ENCODE measurements at places on chromosomes 3 and 15. TPM values are rescaled to one million over a fixed set of nuclear protein-coding genes. Genes with fewer than 3 reads are reported as not detected.

Gene BTLA
- 0.09 TPM for polyA plus RNA-seq

Gene GOLGA6L4
- polyA plus RNA-seq: 1.0 TPM

Gene CLRN1
- polyA plus RNA-seq: not detected

Gene CATSPER2
- polyA plus RNA-seq: 2.5 TPM

Gene SLC28A1
- polyA plus RNA-seq: 0.32 TPM

Gene ETV5
- 1.7 TPM for polyA plus RNA-seq

Gene TTC21A
- polyA plus RNA-seq: 2.0 TPM

Gene BFSP2
- not detected for polyA plus RNA-seq

- DNase-seq: no peak
Measured at GRCh38 chr3:177831361-177831760, 634.1 kb upstream of the TBL1XR1 start.

DNA sequence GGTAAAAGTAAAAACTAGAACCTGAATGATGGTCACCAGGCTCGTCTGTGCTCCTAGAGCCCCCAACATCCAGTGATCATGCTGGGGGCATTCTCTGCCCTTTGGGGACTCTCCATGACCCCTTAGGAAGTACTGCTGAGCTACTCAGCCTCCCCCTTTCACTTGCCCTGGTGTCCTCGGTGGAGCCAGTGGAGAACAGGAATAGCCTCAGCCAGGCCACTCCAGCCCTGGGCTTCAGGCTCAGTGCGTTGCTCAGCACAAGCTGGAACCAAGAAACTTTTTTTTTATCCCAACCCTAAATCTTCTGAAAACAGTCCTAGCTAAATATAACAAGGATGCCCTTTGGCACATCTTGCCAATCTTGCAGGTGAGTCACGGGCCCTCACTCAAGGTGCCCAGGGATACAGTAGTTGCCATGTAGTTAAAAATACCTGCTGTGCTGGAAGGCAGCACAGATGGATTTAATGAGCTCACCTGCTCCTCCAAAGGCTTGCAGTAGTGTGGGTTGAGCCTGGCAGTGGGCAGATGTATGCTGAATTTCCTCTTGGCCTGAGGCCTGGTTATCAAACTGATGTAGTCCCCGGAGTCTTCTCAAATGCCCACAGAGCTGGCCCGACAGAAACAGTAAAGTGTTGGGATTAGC lies 46.9 kb upstream of the TMEM158 start:
- no peak for DNase-seq

DNA sequence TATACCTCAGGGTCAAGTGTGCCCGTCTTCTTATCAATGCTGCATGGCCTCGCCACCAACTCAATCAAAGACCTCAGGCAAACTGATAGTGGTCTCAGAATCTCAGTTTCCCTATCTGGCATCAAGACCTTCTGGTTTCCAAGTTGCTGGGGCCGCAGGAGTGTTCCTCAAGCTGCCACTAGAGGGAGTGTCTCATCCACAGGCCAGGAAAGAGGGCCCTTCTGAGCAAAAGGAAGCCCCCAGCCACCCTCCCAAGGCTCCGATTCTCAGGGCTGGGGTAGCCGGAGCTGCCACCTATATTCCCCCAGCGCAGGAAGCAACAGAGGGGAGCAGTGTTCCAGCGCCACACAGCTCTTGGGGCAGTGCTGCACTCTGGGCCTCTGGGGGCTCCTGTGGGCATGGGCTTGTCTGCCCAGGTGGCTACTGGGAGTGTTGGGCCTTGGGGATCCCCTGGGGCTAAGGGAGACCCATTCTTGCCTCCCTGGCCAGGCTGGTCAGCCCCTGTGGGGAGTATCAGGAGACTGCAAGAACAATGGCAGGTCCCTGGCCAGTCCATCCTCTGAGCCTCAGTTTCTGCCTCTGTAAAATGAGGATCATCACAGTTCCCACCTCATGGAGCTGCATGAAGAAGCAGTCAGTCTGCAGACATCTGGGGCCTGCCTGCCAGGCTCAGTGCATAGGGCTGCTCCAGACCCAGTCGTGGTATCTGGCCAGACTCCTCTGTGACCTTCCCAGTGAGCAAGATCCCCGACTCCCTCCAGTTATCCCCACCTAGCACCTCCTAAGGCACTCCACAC lies 23.4 kb upstream of the SEC13 start:
- DNase-seq: peak; percentile 66

GRCh38 chr3:98763819-98764418 lies 779 bp downstream of the ST3GAL6 start:
- no peak for DNase-seq

DNA sequence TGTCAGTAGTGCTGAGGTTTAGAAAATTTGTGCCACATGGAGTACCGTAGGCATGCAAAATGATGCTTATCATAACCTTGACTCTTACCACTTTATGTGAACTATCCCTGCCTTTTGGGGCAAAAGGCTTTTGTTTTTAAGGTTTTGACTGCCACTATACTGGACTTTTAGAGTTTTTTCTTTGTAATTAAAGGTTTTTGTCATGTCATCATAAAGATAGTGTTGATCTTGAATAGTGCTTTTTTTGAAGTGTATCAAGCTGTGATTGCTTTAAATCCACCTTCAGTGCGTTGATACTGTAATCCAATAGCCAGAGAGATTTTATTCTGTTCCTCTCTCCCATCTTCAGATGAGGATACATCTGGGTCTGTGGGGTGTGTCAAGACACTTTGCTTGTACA lies 172.9 kb downstream of the ITPR1 start:
- no peak for DNase-seq

DNA sequence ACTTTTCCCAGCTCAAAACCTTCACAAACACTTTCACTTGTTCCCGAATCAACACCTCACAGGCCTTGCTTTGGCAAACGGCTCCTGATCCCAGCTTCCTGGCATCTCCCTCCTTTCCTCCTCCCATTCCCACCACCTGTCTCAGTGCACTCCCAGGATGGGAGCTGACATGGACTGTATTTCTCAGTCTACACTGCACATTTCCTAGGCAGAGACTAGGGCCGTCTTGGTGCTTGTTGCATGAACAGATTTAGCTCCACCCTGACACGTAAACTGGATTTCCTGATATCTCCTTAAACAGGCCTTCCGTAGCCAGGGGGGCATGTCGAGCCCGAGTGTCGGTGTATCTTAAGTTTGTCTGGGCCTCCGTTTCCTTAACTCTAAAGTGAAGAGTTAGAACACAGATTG lies 790 bp upstream of the WHAMM start:
- no peak for DNase-seq

DNA sequence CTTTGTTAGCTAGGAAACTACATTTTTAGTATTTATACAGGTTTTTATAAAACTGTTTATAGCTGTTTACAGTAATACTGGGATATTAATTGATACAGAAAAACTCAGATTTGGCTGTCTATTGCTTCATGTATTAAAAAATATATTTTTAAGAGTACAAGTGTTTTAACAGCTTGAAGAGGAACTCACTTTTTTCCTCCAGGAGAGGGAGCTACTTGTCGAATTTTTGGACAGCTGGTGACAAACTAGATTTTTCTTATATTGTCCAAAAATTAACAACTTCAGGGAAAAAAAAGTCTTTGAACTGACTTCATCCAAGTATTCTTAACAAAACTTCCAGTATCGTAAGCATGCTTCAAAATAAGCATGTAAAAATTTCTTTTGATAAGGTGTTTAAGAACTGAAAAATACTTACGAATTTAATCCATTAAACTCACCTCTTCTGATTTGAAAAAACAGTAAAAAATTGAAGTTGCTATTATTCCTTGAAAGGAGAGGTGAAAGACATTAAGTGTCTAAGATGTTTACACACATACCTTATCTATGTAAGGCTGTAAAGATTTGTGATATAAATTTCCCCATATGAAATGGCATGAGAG lies 4.0 kb downstream of the DIPK2A start:
- no peak for DNase-seq

DNA sequence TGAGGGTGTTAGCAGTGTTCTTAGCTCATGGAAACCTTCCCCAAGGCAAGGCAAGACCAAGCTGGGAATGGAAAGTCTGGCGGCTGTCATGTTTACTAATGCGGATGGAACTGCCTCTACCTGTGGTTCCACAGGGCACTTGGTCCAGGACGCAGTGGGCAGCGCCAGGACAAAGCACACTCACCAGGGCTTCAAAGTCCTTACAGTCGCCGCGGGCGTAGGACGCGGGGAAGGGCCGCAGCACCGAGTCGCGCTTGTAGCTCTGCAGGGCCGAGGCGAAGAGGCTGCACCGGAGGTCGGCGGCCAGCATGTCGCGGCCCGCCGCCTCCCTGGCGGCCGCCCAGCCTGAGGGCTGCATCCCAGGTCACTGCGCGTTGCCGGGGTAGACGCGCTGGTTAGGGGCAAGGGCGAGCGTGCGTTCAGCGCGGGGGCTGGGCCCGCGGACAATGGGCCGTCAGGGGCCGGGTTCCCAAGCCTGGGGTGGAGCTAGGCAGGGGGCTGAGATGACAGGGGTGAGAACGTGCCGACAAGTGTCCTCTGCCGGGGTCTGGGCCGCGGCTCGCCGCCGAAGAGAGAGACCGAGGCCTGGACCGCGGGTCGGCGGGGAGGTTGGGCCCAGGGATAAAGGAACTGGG lies 497 bp downstream of the PARP16 start:
- peak; percentile 82 for DNase-seq

DNA sequence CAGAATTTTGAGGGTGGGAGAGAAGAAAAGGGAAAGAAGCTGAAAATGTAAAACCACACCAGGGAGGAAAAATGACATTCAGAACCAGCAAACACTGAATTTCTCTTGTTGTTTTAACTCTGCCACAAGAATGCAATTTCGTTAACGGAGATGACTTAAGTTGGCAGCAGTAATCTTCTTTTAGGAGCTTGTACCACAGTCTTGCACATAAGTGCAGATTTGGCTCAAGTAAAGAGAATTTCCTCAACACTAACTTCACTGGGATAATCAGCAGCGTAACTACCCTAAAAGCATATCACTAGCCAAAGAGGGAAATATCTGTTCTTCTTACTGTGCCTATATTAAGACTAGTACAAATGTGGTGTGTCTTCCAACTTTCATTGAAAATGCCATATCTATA lies 15.5 kb downstream of the GREM1 start:
- no peak for DNase-seq

DNA sequence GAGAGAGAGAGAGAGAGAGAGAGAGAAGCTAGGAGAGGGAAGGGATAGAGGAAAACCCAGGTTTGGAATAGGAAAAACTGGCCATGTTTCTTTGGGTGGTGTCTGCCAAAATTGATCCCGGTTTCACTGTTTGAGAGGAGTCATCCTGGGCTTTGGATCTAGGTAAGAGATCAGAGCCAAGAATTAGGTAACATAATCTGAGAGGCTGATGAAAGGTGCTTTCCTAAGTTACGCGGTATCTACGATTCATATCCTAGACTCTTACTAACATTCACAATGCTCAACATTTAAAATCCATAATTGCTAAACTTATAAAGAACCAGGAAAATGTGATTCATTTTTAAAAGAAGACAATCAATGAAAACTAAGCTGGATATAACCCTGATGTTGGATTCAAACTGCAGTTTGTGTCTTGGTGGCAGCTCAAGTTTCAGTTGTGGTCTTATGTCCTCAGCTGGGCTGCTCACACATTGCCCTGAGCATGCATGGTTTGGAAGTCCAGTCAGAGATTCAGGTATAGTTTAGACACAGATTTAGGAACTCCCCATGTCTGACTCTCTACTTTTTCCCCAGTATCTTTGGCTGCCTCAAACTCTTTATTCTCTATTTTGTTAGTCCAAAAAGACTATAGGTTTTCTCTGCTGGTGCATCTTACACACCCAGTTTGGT lies 42.5 kb upstream of the FMN1 start:
- DNase-seq: no peak

- peak; percentile 83 for DNase-seq
Measured at GRCh38 chr3:45666757-45667431, 22.3 kb upstream of the SACM1L start.

GRCh38 chr15:38733331-38733730 lies 168.7 kb upstream of the RASGRP1 start:
- no peak for DNase-seq

GRCh38 chr3:196440041-196440537 lies 7.9 kb upstream of the UBXN7 start:
- DNase-seq: peak; percentile 64

- DNase-seq: no peak
Measured at GRCh38 chr3:24348348-24348747, 146.3 kb downstream of the THRB start.

DNA sequence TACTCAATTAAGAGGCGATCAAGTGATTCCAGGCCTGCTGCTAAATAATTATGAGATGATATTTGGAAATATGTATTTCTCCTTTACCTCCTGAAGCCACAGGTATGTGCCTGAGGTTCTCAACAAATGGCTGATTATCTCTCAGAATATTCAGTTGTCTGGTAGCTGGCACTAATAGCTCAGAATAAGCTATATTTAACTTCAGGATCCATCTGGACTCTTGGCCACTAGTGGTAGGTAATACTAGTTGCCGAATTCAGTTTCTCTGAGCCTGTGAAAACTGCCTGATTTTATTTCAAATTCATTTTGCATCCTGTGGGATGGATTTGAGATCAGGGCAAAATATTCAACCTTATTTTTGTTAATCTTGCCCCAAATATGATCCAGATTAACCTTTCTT lies 499.0 kb downstream of the DIPK2A start:
- no peak for DNase-seq

DNA sequence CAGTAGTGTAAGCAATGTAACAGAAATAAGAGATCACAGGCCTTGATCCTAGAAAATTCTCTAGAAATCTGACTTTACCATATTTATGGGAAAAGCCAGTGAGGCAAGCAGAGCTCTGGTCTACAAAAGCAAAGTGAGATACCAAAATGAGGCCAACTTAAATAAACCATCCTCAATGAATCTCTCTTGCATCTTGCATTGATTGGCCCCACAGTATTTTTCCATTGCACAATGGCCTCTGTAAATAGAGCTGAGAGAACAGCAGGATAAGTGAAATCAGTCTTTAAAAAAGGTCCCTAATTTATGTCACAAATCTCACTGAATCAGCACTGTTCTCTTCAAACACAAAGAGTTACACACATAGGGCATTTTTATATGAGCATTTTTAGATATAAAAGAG lies 8.9 kb downstream of the CFAP20DC start:
- no peak for DNase-seq

DNA sequence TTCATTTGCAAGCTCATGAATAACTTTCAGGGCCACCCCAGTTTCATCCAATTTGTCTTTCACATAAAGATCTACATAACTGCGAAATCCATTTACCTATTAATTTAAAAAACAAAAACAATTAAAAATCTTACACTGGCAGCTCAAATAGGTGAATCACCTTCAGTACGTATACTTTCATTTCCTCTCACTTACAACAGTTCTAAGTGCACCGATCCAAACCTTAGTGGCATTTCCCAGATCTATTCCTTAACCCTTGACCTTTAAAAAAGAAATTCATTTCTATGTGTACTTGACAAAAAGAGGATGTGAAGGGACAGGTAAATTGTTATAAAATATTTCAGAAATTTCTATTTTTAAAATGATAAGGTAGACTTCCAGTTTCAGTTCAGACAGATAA lies 30.8 kb downstream of the TOP2B start:
- DNase-seq: no peak

- DNase-seq: no peak
Measured at GRCh38 chr3:147572970-147573340, 163.8 kb downstream of the ZIC1 start.

GRCh38 chr3:71089271-71089847 lies 494.2 kb downstream of the FOXP1 start:
- no peak for DNase-seq

All from right cardiac atrium (tissue), 5 donors.